AG10803 (cell line): ENCODE measurements at places on chromosomes 13 and 19.
A peak's percentile ranks its signal among the peaks of the same experiment; 100 is the strongest.

GRCh38 chr13:98478189-98479129 is 98.4 kb downstream of the STK24 start:
- DNase-seq: peak; percentile 48

DNA sequence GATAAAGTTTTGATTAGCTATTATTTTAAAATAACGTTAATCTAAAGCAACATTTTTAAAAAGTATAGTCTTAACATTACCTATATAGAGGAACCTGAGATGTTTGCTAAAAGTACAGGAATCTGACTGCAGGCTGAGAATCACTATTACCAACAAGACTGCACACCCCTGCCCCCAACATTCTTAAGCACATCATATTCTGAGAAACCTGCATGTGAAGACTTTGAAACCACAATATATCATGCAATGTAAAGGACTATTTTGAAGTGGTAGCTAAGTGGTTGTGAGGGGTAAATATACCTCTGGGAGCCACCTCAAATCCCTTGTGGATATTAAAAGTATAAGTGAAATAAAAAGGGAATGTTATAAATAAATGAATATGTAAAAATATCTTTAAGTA is 119.0 kb upstream of the KLF12 start:
- no peak for DNase-seq

DNA sequence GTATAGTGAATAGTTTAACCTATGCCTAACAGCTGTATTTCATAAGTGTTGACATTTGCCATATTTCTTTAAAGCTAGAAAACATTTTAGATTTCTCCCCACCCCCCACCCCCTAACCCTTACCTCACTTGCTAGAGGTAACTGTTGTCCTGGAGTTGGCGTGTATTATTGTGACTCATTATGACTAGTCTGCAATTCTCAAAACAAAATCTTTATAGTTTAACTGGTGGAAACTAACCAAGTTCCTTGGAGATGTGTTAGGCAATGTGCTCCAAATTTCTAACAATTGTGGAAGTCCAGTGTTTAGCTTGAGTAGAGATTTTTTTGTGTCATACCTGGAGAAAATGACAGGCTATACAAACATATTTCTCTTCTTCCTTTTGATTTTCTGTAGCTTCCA is 38.0 kb downstream of the KCTD4 start:
- DNase-seq: peak; percentile 88

GRCh38 chr13:112204346-112205327 is 137.7 kb downstream of the SOX1 start:
- no peak for DNase-seq

DNA sequence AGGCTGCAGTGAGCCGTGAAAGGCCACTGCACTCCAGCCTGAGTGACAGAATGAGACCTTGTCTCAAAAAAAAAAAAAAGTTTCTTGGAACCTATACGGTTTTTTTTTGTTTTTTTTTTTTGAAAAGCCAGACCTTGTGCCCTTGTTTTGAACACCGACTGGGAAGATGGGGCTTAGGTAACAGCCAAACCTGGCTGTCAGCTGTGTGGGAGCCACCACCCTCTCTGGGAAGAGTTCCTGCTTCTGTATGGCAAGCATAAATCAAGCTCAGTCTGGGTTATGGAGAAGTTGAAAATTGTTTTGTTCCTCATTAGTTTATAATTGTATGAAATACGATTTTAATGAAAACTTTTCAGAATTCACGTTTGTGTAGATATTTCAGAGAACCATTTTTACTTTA is 39.5 kb downstream of the MPHOSPH8 start:
- DNase-seq: no peak

- DNase-seq: no peak
Measured at GRCh38 chr19:37975071-37975470, 68.1 kb downstream of the SIPA1L3 start.

GRCh38 chr19:5824751-5825150 is 14.8 kb downstream of the FUT6 start:
- DNase-seq: no peak

- no peak for DNase-seq
Measured at GRCh38 chr19:3782903-3783302, 3.3 kb downstream of the MATK start.
